ENCODE measurements at places on chromosomes 2 and 18.
A peak's percentile ranks its signal among the peaks of the same experiment; 100 is the strongest.

DNA sequence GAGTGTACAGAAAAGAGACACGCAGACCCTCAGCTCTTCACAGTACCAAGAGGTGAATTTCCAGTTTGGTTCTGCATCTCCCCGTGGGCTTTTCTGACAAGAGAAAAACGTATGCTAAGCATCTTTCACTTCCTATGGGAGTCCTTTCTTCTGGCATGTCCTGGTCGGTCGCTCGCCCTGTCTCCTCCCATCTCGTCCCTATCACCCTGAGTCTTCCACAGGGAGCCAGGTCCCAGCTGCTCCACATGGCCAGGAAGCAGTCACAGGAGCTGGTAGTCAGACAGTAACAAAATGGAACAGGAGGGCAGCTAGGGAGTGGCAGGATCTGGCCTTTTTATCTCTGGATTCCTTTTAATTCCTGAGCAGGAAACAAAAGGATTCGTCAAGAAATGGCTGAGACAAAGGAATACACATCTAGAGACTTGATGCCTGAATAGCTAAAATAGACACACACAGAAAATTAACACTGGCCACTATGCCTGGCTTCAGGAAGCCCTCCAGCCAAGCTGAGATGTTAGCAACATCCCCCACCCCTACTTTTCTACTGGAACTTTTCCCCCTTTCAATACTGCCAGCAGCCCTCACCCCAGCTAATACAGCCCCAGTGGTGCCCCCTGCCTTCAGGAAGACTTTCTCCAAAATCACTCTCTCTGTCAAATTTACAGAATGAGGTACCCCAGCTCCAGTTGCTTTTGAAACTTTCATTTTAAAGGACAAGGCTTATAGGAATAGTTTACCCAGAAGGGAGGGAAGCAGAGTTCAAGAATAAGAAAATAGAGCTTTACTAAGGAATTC, 136.1 kb downstream of the DNER start:
- DNase-seq, result no peak

DNA sequence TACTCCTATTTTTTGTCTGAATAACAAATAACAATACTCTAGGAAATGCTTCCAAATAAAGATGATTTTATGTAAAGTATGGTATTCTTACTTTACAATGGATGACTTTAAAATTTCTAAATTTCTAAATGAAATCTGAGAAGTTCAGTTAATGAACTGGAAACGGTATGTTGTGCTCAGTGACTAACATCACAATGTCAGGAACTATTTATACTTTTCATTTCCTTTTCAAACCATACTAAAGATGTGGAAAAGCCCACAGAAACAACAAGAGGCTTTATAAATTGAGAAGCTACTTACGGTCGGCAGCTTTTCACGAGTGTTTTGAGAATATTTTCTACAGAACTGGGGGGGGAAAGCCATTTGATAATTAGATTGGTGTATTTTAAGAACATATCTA, 31.1 kb downstream of the PSME4 start:
- DNase-seq, result no peak

DNA sequence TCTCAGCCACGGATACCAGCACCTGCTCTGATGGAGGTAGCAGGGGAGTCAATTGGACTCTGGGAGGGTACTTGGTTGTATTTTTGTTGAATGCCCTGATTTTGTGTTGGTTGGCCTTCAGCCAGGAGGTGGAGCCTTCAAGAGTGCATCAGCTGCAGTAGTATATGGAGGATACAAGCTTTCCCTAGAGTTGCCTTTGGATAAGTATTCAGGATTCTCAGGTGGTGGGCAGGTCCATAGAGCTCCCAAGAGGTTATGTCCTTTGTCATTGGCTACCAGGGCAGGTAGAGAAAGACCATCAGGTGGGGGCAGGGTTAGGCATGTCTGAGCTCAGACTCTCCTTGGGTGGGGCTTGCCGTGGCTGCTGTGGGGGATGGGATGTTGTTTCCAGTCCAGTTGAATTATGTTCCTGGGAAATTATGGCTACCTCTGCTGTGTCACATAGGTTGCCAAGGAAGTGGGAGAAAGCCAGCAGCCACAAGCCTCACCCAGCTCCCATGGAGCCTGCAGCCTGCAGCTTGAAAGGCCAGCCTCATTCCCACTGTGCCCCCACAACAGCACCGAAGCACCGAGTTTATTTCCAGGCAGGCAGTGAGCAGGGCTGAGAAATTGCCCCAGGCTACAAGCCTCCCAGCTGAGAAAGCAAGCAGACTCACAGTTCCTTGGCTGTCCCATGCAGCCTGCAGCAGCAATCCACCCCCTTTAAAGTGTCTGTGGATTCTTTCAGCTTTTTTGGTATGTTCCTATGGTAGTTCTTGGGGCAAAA, 38.6 kb upstream of the CHST9 start:
- no peak for DNase-seq

GRCh38 chr2:219362072-219362471, 25.6 kb downstream of the DNPEP start:
- no peak for DNase-seq

DNA sequence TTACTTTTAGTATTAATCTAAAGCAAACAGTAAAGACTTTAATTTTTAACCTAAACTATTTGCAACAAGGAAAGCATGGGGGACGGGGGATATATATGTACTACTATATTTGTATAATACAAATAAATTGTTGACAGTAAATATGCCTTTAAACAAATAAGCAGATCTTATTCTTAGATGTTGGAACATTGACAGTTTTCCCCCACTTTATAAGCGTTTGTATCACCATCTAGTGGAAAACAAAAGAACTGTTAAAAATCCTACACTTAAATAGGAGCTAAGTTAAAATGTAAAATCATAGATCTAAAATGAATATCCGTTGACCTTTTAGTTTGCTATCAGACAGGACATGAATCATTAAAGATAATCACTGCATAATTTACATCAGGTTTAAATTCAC, 50.0 kb downstream of the RBBP8 start:
- no peak for DNase-seq

GRCh38 chr2:173037245-173038120, 38.2 kb upstream of the MAP3K20 start:
- DNase-seq, result no peak

DNA sequence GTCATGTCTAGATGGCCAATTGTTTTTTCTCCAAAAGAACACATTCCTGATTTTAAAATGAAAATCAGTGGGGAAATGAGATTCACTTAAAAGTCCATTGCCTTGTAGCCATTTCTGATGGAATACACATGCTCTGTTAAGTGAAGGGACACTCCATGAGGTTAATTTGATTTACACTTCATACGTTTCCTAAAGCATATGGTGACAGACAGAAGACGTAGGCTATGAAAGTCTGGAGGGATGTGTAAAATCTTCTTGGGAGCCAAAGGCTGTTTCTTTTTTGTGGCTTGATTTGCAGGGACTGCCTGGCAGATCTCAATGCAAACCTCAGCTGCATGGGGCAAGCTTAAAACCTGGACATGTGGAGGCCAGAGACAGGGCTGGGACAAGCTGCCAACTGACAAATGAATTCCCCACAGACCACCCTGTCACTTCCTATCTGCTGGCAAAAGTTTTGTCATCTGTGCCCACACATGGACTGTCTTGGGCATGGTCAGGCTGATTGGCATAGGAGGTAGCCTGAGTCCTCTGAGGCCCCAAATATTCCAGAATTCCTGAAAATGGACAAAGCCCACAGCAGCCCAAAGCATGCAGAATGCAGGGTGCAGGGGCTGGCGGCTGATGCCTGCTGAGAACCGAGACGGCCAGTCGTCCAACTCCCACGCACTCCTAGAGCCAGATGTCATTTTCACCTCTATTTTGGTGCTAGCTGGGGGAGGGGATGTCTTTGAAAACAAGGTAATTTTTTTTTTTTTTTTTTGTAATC, 73.9 kb downstream of the SDC1 start:
- DNase-seq, result no peak

DNA sequence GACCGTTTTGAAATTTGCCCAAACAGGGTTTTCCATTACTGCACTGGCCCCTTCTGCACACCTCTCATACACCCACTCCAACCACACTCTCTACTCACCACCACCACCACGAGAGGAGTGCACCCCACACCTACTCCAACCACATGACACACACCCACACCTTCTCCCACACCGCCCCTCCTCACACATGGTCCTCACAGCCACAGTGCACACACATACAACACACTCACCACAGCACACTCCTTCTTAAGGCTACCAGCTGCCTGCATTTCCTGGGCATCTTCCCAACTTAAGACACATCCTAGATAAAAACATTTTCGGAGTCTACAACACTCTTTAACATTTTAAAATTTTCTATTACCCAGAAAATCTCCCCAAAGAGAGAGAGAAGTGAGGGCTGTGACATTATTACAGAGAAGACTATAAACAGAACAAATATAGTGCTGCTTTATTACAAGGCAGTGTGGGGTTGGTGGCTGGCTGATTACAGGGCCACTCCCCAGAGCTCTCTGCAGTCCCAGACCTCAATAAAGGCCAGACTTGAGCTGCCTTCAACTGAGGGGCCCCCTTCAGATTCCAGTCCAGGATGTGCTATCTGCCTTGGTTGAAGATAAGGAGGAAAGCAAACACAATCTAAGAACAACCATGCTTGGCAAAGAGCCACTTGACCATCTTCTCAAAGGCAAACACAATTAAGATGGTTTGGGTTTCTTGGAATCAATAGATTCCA, 36.1 kb downstream of the NHEJ1 start:
- DNase-seq, result no peak

DNA sequence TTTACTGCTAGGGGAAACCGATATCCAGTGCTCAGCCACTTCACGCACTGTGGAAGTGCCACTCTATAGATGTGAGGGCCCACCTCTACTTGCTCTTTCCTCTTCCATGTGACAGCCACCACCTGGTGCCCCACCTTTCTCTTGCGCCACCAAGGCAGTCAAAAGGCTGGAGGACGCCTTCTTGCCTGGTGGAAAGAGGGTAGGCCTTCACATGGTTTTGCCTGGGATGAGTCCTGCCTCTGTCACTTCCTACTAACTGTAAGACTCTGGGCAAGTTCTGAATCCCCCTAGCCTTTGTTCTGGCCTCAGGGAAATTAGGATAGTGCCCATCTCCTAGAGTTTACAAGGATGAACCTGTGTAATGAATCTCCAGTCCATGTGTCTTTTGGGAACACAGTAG, 66.1 kb upstream of the ODC1 start:
- DNase-seq, result no peak

DNA sequence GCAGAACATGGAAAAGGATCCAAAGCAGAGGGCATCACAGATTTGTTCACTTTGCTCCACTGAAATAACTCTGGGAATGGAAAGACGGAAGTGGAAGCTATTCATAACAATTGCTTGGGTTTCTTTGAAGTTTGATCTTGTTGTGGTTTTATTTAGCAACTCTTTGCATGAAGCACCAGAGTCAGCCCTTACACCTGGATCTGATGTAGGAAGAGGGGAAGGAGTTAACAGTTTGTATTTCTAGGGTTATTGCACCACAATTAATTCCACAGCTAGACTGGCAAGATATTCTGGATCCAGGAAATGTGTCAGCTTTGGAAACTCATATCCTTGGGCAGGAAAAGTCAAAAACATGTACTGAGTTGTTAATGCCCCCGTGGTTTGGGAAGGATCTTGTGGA, 1143.4 kb downstream of the CNTNAP5 start:
- DNase-seq, result no peak

- DNase-seq, result peak; percentile 57
Measured at GRCh38 chr2:120343433-120344105, 2.4 kb upstream of the INHBB start.

DNA sequence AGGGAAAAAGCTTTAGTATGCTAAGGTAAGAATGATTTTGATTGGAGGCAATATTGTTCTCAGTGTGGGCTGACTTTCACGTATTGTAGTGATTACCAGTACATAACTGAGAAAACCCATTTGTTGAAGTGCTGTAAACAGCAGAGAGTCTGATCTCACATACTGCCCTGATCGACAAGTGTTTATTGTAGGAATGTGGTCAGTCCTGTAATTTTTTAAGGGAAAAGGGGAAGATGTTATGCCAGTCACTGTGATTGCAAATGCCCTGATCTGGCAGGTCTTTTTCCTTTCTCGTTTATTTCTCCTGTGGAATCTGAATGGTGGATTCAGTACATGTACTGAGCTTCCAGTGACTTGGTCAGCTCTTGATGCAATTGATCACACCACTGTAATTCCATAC, 11.5 kb downstream of the SPATS2L start:
- no peak for DNase-seq

DNA sequence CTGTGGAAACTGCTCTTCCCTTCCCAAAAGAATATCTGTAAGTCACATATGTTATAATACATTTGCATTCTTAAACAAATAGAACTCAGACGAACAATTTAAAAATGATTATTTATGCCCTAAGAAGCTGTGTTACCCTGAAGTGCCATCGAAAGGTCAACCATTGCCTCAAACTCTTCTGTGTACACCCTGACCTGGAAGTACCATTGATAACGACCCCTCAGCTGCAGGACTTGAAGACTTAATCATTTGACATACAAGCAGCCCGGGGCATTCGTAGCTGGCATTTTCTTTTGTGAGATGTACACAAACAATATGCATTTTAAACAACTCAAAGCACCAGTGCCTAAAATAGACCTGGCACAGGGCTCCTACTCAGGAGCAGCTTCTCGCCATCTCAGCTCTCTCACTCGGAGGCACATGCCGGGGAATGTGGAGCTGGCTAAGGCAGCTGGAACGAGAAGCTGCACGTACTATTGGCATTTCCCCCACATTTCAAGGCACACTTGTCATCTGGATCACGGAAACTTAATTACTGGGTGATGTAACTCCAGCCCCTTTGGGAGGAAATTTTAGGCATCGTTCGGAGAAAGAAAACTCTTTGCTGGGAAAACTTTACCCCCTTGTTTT, 170.0 kb upstream of the GALNT5 start:
- DNase-seq, result no peak

- no peak for DNase-seq
Measured at GRCh38 chr2:126932966-126933710, 34.4 kb downstream of the TEX51 start.

GRCh38 chr2:231069379-231070054, 12.8 kb downstream of the PSMD1 start:
- DNase-seq, result no peak

- no peak for DNase-seq
Measured at GRCh38 chr2:26522325-26522724, 44.4 kb upstream of the OTOF start.

DNA sequence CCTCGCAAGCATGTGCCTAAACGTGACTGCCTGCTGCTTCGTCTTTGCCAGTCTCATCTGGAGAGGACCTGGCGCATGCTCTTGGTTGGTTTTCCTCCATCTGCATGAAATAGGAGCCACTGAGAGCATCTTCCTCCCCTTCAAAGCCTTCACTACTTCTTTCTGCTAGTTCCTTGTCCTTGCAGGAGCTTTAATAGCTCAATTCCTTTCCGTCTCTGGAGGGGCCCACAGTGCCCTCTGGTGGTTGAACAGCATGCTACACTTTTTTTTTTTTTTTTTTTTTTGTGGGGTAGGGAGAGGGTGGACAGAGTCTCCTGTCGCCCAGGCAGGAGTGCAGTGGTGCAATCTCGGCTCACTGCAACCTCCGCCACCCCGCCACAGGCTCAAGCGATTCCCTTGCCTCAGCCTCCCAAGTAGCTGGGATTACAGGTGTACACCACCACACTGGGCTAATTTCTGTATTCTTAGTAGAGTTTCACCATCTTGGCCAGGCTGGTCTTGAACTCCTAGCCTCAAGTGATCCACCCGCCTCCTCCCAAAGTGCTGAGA, 59.6 kb downstream of the SP110 start:
- DNase-seq, result peak; percentile 40

Measured in NCI-H1436 (cell line).